ENCODE measurements at places on chromosomes 16 and 17.

- no peak for DNase-seq
Observed at GRCh38 chr17:81492706-81493105, 19.9 kb downstream of the ACTG1 start.

GRCh38 chr16:11674818-11675560 is 6.7 kb downstream of the SNN start:
- peak; percentile 75 for DNase-seq

DNA sequence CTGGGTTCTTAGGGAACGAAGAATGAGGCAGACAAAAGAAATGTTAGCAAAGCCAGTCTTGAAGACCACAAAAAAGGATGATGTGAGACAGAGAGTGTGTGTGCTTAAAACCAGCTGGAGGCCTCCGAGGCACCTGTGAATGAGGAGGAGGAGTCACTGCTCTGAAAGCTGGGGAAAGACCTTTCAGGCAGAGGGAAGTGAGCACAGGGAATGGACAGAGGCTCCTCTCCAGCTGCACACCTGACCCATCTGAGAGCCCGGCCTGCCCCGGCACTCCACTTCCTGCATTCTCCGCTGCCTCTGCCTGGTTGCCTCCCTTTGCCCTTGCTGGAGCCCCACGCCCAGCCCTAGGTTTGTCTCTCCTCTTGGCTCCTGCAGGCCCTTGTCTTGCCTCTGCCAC is 55.2 kb upstream of the SREBF1 start:
- no peak for DNase-seq

- peak; percentile 42 for DNase-seq
Observed at GRCh38 chr17:57985675-57985974, 2.4 kb downstream of the VEZF1 start.
